Activated gamma-delta T cell (primary cell): ENCODE measurements at places on chromosomes 5 and 9.

DNA sequence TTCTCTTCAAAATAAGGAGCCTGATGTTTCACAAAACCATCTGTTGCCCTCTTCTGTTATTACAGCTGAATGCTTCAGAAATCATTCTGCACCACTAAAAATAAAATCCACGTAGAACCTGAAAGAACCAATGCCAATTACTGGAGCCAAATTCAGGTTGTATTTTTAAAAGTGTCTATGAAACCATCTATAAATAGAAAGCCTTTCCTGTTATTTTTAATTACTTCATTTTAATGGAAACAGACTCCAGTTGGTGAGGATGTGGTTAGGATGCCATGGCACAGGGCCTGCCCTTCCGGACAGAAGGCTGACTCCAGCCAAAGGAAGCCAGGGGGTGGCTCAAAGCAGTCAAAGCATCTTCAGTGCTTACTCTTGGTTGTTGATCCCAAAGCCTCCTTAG, 119.8 kb downstream of the TENT4A start:
- DNase-seq = no peak

- DNase-seq = no peak
Observed at GRCh38 chr9:121744002-121744686, 92.7 kb downstream of the DAB2IP start.

DNA sequence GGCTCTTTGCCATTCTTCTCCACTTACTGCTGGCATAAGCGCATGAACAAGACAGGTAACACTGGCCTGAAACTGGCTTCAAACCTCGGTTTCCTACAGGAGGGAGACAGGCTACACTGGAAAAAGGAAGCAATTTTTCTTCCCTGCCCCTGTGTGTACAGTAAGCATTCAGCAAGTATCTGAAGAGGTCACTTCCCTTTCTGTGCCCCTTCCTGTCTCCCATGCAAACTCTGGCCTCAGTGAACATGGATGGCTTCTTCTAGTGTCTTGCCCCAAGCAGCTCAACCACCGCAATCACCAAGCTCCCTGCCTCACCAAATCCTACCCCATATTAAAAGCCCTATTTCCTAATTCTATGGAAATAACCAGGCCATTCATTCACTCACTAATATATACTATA, 42.4 kb downstream of the SERINC5 start:
- no peak for DNase-seq

DNA sequence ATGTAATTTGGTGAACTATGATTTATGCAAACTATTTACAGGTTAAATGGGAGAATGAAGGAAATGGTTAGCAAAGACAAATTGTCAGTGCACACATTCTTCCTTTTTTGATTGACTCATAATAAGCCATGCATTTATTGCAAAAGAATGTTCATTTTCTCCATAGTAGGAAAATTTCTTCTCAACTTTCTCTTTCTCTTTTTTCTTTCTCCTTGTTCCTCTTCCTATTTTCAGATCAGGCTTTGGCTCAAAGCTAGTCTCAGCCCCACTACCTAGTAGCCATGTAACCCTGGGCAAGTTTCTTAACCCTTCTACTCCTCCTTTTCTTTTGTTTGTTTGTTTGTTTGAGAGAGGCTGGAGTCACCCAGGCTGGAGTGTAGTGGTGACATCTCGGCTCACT, 156.6 kb downstream of the PIK3R1 start:
- no peak for DNase-seq

DNA sequence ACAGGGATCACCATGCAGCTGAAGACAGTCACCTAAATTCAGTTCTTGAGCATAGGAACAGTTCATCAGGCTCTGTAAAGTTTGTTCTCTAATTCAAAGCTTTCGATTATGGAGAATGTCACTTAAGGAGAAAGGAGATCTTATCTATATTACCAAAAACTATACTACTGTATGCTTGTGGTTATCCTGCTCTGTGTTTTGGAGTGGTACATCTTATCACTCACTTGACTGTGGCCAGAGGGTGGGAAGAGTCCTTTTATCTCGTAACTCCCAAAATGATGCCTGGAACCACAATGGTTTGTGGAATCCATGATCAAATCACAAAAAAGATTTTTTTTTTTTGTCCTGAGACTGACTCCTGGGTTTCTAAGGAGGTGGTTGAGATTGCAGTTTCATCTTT, 230.7 kb downstream of the COMMD10 start:
- DNase-seq = no peak

DNA sequence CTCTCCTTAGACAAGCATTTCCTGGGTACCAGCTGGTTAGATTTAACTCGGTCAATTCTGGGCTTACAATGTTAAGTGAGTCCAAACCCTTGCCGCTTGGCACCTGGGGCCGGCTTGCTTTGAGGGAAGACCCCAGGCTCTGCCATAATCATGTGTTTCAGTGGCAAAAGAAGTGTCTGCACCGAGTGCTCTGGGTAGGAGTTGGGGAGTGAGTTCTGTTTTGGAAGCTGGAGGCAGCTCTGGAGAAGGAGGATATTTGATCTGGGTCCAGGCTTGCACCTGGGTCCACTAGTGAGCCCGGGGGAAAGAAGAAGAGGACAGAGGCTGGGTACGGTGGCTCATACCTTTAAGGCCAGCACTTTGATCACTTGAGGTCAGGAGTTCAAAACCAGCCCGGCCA, 8.4 kb upstream of the OLFM1 start:
- DNase-seq = no peak

DNA sequence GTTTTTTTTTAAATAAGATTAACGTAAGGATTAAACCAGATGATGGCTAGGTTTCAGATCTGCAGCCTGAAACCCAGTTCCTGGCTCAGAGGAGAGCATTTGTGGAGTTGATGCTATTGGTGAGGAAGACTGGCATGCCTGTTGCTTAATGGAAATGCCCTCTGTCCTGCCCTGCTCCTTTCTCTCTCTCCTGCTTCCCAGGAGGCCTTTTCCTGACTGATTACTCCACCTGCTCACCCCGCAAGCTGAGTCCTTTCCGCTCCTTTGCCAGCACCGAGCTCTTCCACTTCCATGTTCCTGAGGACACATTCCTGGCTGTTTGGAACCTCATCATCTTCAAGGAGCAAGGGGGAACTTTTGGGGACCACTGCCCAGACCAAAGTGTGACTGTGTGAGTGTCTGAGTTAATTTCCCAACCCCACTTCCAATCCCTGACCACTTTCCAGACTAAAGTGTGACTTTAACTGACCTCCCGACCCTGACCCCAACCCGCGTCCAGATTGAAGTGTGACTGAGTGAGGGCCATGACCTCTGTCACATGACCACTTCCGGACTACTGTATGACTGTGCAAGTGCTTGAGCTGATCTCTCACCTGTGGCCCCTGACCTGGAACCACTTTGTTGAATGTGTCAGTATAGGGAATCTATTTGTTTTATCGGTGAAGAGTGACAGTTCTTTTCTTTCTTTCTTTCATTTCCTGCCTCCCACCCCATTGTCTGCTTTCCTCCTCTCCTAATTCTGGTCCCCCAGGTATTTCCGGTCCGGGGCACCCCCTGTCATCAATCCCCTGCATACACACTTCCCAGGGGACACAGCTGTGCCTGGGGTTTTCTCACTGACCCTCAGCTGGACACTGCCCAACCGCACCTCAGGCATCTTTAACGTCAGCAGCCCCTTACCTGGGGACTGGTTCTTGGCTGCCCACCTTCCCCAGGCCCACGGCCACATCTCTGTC, 5.5 kb downstream of the TMEM8B start:
- no peak for DNase-seq

DNA sequence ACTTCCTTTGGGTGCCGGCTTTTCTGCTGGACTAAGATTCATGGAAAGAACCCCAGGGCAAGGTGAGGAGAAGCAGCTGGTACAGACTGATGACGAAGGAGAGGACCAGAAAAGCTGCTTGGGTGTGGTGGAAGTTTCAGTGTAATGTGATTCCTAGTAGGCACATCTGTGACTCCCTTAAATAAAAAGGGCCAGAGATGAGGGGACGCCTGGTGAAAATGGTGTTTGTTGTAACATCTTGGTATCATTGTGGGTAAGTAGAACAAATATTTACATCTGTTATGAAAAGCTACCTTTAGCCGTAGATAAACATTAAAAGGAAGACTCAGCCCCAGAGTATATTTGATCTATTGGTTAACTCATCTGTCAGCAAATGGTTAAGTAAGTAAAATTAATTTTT, 33.8 kb downstream of the OTULINL start:
- no peak for DNase-seq

DNA sequence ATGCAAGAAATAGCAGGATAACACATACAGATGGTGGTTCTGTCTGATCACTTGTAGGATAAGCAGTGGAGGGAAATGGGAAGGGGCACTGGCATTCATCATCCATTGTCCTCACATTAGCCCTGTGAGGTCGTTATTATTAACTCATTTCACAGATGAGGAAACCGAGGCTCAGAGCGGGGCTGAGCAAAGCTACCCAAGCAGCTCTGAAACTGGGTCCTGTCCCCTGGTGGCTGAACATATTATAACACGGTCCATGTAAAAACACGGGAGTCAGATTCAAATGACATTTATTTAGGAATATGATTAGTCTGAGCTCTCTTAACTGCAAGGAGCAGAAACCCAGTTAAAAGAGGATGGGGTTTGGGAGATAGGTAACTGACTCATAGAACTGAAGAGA, 43.1 kb downstream of the HRH2 start:
- DNase-seq = no peak

DNA sequence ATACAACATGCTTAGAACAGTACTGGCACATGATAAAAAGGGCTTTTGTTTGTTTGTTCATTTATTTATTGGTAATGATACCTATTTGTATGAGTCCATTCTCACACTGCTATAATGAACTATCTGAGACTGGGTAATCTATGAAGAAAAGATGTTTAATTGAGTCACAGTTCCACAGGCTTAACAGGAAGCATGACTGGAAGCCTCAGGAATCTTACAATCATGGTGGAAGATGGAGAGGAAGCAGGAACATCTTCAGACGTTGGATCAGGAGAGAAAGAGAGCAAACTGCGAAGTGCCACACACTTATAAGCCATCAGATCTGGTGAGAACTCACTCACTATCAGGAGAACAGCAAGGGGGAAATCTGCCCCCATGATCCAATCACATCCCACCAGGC, 847.7 kb downstream of the CDH18 start:
- no peak for DNase-seq

DNA sequence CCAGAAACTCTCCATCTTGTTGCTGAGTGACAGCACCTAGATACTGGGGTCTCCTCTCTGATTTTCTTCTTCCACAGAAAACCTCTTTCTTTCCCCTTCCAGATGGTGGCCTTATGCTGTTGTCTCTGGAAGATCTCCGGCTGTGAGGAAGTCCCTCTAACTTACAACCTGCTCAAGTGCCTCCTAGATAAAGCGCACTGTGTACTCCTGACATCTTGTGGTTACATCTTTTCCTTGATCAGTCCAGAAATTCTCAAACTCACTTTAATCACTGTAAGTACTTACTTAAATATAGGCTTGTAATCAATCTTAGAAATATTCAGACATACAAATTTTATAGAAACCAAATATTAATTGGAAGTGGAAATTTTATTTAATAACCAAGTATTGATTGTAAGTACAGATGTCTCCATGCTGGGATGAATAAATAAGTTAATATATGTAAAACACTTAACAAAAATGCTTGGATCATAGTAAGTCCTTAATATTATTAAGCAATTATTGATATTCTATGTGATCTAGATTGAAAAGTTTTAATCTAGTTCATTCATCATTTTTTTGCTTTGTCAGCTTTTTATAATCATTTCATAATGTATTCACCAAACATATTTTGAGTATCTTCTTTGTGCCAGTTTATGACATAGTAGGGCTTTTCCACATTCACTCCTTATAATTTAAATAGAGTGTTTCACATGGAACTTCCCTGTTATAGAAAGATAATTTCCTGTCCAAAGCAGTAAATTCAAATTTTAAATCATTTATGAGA, 1381.4 kb upstream of the CDH6 start:
- DNase-seq = no peak

DNA sequence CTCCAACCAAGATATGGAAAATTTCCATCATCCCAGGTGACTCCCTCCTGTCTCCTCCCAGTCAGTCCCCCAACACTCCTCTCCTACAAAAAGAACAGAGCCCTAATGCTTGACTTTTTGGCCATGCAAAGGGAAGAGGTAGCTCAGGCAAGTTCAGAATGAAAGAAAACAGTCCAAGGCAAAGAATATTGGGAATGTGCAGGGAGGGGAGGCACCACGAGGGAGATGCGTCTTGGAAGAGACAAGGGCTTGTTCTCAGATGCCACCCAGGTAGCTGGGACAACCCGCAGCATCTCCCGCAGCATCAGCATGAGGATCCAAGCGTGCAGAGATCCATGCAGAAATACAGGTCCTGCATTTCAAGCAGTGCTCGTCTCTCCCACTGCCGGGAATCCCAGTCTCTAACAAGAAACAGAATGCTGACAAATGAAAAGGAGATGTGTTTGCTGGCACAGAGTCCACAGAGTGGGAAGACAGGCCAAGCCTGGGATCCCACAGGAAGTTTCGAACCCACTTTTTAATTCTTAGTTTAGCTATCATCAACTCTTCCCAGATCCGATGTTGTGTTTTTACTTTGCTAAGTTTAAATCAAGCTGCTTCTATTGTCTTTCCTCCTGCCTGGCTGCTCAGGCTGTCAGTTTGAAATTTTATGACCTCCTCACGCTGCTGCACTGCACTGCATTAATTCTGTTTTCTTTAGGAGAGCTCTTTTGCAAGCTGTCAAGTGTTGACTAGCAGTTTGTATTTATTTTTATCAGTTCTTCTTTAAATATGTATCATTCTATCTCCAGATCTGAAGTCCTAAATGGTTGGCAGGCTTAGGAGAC, 86.8 kb upstream of the OSMR start:
- no peak for DNase-seq

GRCh38 chr5:62306323-62306895, 403 bp downstream of the KIF2A start:
- peak; percentile 47 for DNase-seq

DNA sequence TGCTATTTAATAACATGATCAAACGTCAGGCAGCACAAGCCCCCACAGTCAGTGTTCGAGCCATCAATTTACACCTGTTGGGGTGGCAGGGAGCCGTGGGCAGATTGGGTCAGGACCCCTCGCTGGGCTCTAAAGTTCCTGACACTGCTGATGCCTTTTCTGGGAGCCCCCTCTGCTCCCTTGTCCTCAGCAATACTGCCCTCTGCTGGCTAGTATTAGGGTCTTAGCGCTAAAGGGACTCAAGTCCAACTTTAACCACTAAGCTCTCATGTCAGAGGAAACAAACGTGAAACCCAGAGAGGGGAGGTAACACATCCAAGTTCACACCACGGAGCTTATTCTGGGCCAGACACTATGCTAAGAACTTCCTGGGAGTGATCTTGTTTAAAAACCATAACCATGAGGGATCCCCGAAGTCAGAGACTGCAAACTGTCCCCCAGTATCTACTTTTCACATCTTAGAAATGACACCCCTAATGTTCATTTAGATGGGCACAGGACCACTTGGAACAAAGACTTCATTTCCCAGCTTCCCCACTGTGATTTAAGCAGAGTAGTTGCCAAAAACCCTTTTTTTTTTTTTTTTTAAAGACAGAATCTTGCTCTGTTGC, 20.4 kb downstream of the ANKS6 start:
- no peak for DNase-seq
